Right atrium auricular region (tissue), 2 donors: ENCODE measurements at places on chromosomes 7 and 10.

DNA sequence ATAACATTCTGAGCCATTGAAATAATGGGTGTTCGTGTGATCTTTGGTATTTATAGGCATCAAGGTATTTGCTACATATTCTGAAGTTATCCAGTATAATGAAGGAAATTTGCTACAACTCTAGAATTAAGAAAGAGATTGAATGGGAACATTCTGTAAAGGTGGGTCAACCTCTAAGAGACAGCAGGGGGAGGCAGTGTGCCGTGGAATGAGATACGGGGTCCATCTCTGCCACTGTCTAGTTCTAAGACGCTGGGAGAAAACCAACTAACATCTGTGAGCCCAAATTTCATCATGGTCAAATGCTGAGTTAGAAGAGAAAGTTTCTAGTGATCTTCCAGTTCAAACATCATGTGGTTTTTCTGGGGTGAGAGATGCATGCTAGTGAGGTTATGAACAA lies 368.9 kb downstream of the SORCS1 start:
- DNase-seq = no peak

DNA sequence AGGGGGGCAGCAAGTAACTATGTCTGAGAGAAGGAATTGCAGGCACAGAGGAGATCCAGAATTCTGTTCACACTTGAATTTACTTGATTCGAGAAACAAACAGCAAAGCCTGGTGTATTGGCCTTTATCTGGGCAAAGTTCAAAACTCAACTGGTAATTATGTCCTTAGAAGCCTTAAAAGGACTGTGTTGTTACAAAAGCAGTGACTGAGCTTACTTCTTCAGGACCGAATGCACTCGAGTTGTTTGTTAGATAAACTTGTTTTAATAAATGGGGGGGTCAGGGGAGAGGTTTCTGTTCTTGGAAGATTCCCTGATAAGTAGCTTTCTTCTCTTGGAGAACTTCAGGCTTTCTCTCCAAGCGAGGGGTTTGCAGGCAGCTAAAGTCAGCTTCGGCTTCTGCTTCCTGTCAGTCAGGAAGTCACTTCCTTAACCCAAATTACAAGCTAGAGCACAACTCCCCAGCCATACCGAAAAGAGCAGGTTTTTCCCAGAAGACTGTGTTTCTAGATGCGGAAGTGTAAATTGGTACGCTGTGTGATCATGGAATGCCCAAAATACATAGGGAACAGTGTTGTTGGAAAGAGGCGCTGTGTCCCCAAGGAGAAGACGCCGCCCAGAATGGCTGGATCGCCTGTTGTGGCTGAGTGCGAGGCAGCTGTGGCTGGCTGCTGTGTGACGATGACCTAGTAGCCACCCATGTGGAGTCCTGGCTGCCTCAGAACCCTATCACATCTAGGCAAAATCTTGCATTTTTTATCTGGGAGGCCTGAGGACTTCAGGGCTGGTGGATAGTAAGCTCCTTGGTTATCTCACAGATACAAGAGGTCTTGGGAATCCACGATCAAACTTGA lies 110.4 kb downstream of the TCF7L2 start:
- peak; percentile 83 for DNase-seq

- no peak for DNase-seq
These were observed 78.4 kb downstream of the EEPD1 start for GRCh38 chr7:36231406-36231805.

DNA sequence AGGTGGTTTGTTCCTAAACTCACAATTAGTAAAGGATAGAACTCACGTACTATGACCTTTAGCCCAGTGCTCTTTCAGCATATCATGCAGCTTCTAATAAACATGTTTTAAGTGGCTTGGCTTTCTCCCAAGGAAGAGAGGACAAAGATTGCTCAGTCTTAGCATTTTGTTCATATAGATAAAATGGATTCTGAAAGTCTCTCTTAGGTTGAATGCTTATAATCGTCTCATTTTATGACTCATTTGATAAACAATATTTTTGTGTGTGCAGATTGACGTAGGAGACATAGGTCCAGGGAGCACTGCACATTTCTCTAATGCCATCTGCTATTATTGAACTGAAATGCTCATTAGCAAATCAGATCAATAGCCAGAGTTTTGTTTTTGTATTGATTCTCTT lies 44.8 kb downstream of the GNAT3 start:
- DNase-seq = no peak

GRCh38 chr10:27445070-27445469 lies 59.0 kb upstream of the RAB18 start:
- no peak for DNase-seq

GRCh38 chr7:121521711-121522400 lies 125.7 kb upstream of the FAM3C start:
- no peak for DNase-seq

GRCh38 chr7:135459951-135460567 lies 49.8 kb downstream of the CNOT4 start:
- DNase-seq = no peak

DNA sequence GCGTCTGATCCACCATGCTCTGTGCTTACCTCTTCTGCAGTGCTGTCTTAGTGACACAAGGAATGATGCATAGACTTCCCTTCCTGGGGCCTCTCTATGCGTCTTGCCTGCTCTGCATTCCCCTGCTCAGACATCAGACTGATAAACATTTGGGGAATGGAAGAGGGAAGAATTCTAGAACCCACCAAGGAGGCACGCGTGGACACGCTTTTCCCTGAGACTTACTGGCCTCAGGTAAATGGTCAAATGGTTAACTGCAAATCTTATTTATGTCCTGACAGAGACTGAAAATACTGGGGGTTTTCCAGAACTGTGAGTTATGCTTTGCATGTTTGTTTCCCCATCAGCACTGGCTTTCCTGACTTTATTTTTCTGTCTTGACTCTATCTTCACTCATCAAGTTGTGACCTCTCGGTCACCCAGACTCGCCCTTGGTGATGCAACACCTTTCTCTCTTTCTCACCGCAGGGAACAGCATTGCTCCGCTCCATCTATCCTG lies 285.9 kb upstream of the FZD8 start:
- DNase-seq = no peak

- DNase-seq = peak; percentile 95
These were observed at the start of gene DBNL for GRCh38 chr7:44044315-44045225. Gene DBNL, plus strand, starts transcription at chr7:44044702. Its CDS starts 36 bp downstream, at chr7:44044738.

- peak; percentile 62 for DNase-seq
These were observed 117.4 kb downstream of the CABCOCO1 start for GRCh38 chr10:61779950-61780659.

- peak; percentile 44 for DNase-seq
These were observed 520.5 kb downstream of the GLRX3 start for GRCh38 chr10:130656582-130657133.

DNA sequence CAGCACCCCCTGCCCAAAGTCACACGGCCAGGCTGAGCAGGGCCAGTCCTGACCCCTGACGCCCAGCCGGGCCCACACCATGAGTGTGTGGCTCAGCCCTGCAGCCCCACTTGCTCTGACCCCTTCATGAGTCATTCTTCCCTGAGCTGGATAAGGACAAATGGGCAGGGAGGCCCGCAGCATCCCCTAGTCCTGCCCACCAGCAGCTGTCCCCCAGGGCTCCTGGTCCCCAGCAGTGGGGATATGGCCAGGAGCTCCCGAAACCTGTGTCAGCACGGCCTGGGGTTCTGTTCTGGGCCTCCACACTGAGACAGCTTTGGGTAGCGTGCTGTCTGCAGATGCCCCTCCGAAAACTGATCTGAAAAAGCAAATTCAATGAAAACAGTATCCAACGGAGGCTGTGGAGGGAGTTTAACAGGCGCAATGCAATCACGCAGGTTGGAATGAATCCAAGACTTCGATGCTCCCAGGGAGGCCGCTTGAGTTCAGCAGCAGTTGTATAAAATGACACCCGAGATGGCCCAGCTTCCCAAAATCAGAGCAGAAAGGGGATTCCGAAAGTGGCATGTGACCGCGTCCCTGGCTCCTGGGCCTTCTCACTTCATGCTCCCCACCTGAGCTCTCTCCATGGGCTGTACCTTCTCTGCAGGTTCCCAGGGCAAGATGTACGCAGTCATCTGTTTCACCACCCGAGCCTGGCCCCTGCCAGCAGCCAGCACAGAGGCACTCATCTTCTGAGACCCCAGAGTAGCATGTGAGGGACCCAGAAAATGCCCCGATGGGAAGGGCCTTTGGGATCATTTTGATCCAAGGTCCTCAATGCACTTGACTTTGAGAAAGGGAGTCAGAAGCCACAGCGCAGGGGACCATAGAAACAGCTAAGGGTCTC lies 214.1 kb downstream of the USP6NL start:
- DNase-seq = no peak

- no peak for DNase-seq
These were observed 148.8 kb upstream of the AGK start for GRCh38 chr7:141402277-141402996.

DNA sequence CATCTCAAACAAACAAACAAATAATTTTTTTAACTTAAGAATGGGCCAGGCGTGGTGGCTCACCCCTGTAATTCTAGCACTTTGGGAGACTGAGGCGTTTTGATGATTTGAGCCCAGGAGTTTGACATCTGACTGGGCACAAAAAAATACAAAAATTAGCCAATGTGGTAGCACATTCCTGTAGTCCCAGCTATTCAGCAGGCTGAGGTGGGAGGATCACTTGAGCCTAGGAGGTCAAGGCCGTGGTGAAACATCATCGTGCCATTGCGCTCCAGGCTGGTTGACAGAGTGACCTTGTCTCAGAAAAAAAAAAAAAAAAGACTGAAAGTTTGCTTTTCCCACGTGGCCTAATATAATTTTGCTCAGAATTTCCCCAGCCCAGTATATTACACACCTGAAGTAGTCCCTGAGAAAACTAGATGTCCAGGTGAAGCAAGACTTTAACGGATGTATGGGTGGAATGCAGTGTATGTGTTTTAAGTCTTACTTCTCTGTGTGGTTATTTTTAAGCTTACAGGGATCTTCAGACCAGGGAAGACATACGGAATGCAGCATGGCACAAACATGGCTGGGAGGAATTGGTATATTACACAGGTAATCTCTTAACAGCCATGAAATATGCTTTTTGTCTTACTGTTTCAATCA lies 32.6 kb downstream of the NIPSNAP2 start:
- DNase-seq = no peak

GRCh38 chr7:69450456-69450855 lies 147.8 kb upstream of the AUTS2 start:
- DNase-seq = no peak

- DNase-seq = no peak
These were observed 146.6 kb downstream of the C10orf105 start for GRCh38 chr10:71572962-71573361.

DNA sequence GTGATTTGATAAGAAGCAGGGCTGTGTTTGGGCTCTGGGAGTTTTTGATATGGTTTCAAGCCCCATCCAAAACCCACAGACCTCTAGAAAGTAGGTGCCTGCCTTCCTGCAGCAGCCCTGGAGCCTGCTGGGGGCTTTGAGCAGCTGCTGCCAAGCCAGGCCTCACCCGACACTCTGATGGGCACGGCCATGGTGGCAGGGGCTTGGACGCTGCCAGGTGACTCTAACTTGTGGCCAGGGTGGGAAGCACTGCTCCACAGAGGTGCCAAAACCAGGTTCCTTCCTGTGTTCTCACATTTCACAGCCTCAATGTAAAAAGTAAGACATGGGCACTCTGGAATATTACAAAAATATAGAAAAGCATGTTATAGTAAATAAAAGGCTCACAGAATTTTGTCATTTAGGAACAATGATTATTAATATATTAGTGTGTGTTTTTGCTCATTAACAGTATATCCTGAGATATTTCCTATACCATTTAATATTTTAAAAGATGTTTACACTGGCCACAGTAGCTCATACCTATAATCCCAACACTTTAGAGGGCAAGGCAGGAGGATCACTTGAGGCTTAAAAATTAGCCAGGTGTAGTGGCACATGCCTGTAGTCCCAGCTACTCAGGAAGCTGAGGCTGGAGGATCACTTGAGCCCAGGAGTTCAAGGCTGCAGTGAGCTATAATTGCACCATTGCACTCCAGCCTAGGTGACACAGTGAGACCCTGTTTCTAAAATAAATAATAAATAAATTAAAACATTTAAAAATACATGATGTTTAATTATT lies 95.1 kb downstream of the EGFR start:
- no peak for DNase-seq

GRCh38 chr10:13712837-13713581 lies 126.2 kb downstream of the PRPF18 start:
- DNase-seq = peak; percentile 90

- DNase-seq = no peak
These were observed 181.9 kb upstream of the MKLN1 start for GRCh38 chr7:131145770-131146169.

DNA sequence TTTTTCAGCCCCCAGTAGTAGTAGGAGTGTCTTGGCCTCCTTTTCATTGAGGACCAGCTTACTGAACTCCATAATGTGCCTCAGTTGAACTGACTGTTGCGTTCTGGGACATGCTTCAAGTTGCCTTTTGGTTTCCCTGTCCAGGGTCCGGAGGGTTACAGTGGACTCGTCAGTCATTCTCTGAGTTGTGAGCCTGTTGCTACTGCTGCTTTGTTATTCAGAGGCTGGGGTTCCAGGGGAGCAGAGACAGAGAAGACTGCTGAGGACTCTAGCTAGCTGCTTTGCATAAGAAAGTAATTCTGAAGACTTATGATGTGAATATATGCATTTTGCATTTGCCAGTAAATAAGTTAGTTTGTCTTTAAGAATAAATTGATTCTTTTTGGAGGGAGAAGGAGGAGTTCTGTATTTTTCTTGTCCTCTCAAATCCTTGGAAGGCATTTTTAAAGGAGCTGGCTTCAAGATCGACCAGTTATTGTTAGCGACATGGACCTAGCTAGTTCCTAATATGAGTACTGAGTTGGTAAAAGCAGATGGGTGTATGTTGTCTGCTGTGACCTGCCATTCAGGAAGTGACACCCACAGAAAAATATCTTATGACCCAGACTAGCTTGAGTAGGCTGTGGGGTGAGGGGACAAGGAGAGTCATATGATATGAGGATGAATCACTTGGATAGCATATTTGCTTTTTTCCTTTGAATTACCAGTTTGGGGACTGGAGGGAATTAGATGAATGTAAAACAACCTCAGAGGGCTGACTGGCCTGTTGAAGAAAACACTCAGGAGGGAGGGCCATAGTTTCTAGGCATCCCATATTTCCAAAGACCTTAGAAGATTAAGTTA lies 8.3 kb downstream of the PI4K2A start:
- DNase-seq = no peak

DNA sequence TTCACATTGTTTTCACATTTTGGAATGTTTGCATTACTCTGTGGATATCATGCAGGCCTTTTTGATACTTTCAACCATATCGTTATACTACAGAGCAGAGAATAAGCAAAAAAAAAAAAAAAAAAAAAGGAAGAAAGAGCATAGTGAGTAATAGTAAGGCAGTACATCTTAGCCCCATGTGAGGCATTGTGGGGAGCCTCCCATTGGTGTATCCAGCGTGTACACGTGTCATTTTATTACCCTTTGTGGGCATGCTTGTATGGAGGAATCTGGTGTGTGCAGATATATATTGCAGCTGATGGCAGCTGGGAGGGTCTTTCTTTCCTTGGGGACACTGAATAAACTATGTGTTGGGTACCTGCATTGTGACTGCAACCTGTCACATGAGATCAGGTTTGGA lies 19.6 kb downstream of the R3HCC1L start:
- DNase-seq = no peak

GRCh38 chr10:29039677-29040189 lies 249.1 kb upstream of the LYZL1 start:
- no peak for DNase-seq
